Forelimb muscle (tissue), 1 donor: ENCODE measurements at places on chromosomes 11 and 22.

- peak; percentile 59 for DNase-seq
These were observed 32.2 kb downstream of the C2CD3 start for GRCh38 chr11:74138572-74138971.

GRCh38 chr11:133821776-133822175 is 23.5 kb downstream of the SPATA19 start:
- DNase-seq, result no peak

DNA sequence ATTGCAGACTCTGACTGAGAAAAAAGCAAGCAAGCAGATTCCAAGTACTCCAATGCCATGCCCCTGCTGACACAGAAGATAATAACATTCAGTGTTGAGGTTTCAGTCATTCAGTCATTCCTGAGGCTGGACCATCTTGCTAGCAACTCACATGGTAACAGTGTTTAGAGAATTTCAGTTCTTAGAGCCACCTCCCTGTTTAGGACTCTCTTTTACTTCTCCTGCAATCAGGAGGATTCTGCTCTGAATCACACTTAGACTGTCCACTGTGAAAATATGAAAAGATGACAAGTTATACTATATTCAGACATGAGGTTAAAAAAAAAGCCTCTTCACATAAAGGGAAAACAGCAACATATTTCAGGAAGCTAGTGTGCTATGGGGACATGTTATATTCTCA is 183.9 kb upstream of the CTSC start:
- DNase-seq, result no peak

DNA sequence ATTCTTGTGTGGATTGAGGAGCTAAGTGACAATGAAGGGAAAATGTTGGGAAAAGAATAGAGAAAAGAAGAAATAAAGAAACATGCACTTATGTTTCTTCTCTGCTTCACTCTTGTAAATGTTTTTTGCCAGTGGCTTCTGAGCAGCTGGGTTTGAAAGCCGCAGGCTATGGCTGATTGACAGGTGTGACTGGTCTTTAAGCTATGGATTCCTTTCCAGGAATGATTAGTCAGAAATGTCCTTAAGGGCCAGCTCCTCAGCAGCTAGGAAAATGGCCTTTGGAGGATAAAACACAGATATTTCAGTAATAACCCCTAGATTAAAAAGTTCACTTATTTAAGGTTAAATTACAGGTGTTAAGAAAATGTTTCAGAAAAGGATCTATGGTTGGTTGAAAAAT is 6.5 kb upstream of the USP28 start:
- DNase-seq, result no peak

DNA sequence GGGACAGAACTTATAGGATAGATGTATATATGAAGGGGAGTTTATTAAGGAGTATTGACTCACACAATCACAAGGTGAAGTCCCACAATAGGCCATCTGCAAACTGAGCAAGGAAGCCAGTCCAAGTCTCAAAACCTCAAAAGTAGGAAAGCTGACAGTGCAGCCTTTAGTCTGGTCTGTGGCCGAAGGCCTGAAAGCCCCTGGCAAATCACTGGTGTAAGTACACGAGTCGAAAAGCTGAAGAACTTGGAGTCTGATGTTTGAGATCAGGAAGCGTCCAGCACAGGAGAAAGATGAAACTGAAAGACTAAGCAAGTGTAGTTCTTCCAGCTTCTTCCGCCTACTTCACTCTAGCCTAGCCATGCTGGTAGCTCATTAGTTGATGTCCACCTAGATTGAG is 799.6 kb upstream of the ARHGAP42 start:
- no peak for DNase-seq
